ENCODE measurements at places on chromosomes 12 and 14. TPM values are rescaled to one million over a fixed set of nuclear protein-coding genes. Genes with fewer than 3 reads are reported as not detected.

Gene LUM
- not detected for total RNA-seq

Gene PHETA1
- total RNA-seq, result 3.8 TPM

Gene OR4N5
- not detected for total RNA-seq

Gene TAC3
- total RNA-seq, result 0.34 TPM

Gene C14orf93
- 11.4 TPM for total RNA-seq

GRCh38 chr12:54337280-54337842, 12.4 kb downstream of the COPZ1 start:
- DNase-seq, result no peak

DNA sequence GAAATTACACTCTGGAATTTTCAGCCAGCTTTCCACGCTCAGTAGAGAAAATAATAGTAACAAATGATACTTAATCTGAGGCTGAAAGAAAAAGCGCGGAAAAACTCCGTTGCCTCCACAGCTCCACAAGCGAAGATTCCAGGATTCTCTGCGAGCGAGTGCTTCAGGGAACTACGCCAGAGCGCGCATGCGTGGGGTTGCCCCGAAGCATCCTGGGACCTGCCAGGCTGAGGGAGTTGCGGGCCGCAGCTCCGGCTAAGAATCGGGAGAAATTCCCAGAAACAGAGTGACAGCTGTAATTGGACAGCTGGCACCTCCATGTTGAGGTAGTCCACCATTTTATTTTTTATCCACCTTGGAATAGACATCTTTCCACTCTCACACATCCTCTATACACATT, 12.0 kb upstream of the TTC5 start:
- no peak for DNase-seq

DNA sequence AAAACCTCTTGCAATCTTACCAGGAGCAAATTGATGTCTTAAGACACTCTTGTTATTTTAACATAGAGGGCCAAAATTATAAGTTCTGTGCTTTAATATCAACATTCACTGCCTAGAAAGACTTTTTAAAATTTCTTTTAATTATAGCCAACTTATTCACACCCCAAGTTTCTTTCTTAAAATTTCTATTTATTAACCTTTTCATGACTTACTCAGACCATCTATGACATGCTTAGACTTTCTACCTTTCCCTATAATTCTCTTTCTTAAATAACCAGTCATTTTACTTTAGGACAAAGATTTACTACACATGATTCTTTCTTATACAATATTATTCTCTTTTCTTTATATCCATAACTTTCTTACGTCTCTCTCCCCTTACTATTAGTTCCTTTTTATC, 220.4 kb downstream of the NUBPL start:
- DNase-seq, result no peak

DNA sequence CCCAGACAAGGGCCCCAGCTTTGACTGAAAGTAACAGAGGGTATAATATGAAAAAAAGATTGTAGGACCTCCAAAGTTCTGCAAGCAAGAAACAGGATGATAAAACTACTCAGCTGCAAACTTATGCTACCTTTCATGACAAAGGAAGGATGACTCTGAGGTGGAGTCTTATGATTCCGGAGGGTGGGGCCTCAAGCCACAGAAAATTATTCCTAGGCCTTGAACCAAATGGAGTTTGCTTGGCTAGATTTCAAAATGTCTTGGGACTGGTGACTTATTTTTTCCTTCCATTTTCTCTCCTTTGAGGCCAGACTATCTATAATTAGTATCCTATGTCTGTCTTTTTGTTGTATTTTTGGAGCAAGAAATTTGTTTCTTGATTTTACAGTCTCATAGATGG, 336.4 kb downstream of the LRIG3 start:
- DNase-seq, result no peak

- no peak for DNase-seq
These were observed 1.5 kb downstream of the BIN2 start for GRCh38 chr12:51322452-51322851.

GRCh38 chr12:25364529-25365339, 114.0 kb upstream of the KRAS start:
- DNase-seq, result no peak

GRCh38 chr12:78885466-78885865, 20.9 kb downstream of the SYT1 start:
- no peak for DNase-seq

DNA sequence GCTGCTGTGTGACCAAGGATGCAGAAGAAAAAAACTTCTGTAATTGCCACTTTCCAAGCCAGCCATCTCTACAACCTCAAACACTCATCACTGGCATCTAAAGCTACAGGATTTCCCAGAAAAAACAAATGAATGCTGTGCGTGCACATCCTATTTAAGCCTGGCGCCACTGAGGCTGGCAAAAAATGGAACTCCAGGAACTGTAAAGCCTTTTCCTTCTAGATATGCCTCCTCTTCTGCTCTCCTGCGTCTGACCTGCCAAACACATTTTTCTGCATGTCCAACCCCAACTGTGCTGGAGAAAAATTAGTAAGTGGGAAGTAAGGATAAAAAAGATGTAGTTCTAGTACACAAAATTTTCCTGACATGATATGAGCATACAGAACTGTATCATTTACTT, 184.9 kb downstream of the ITPR2 start:
- DNase-seq, result no peak

DNA sequence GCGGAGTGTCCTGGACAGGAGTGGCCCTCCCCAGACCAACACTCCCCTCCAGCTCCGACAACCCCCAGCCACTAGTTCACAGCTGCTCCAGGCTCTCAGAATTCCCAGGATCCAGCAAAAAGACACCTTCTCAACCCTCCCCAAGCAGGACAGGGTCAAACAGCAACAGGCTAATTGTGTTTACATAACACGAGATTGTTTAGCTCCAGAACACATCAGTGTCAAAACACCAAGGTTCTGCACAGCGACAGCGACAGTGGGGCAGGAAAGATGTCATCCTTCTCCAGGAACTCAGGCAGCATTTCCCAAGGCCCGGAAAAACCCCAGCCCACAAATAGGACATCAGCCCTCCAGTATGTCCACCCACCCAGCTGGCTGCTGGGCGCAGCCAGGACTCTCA, 16.5 kb downstream of the ITPK1 start:
- DNase-seq, result no peak

DNA sequence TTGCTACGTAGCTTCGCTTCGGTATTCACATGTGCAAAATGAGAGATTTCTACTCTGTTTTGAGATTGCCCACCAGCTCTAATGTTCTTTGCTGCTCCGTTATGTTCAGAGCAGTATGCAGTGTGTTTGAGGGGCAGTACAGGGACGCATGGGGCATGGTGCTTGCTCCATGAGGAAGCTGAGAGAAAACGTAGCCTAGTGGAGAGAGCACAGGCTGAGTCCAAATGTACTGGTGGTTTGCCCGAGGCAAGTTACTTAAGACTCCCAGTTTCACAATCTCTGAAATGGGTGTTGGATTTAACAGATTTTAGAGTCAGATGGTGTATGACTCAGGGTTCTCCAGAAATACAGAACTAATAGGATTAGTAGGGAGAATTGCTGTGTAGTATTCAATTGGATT, 310.5 kb downstream of the ETNK1 start:
- DNase-seq, result no peak

- no peak for DNase-seq
These were observed 1.2 kb downstream of the SOX5 start for GRCh38 chr12:23948291-23948690.

GRCh38 chr12:5197131-5197530, 153.5 kb downstream of the KCNA5 start:
- DNase-seq, result no peak

DNA sequence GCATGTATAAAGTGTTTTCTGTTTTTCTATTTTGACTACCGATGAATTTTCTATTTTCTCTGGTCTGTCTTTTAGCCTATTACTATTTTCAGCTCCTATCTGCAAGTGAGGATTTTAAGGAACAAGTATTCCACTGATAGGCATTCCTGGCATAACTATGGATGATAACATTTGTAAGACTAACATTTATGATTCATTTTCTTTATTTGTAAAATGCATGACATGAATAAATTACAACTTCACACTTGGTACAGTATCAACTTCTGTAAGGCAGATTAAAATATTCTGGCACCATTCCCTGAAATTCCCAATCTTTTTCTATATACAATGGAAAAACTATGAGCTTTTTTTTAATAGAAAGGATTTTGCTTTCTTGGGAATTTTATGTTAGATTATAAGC, 121.0 kb upstream of the GARIN2 start:
- DNase-seq, result no peak

DNA sequence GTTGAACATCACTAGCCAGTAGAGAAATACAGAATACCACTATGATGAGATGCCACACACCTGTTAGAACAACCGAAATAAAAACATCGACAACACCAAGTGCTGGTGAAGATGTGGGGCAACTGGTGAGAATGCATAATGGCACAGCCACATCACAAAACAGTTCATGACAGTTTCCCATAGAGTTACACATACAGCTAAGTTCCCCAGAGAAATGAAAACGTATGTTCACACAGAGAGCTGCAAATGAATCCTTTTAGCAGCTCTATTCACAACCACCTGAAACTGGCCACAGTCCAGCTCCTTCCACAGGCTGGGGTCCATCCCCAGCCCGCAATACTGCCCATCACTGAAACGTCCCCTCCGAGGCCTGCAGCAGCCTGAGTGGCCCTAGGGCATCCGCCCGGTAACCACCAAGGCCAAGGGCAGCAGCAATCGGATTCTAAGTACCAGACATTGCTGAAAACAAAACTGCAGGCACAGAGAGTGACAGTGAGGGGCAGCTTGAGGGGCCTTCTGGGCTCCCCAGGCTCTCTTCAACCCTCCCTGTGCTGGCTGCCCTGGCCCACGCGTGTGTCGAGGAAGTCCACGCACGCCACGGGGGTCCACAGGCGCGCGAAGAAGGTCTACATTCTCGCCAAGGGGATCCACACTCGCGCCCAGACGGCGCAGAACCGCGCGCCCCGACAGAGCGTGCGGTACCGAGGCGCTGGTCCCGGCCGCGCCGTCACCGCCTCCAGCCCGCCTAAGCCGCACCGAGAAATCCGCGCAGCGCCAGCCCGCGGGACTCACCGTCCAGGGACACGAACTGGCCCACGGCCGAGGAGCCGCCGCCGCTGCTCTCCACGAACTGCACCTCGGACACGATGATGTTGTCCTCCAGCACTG, 903 bp downstream of the BRF1 start:
- DNase-seq, result peak; percentile 46

DNA sequence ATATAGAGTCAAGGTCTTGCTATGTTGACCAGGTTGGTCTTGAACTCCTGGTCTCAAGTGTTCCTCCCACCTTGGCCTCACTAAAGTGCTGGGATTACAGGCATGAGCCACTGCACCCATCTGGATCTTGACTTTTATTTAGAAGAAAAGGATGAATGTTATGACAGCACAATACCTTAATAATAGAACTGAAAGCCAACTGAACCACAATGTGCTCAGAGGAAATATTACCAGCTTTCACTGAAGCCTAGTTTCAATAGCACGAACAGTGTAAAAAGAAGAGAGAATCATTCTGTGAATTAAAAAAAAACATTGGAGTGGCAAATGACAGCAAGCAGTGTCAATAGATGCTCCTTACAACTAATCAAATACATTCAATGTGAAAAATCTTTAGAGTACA, 239.2 kb upstream of the RMST start:
- no peak for DNase-seq

DNA sequence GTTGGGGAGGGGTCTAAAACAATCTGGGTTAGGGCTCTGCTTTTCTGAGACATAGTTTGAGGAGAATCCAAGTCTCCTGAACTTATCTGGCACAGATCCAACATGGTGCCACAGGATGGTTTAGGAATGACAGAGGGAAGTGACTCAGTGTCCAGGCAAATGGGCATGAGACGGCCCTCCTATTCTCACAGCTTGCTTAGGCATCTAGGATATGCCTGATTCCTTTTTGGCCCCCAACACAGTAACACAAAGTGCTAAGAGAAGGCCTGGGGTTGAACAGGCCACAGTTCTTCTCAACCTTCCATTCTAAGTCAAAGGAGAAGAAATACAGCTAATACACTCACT, 117.7 kb downstream of the ZFP36L1 start:
- DNase-seq, result no peak

GRCh38 chr12:92123780-92124688, 21.6 kb downstream of the BTG1 start:
- DNase-seq, result no peak

Measured in activated naive CD8-positive, alpha-beta T cell treated with anti-CD3 and anti-CD28 coated beads, Interleukin-2, amount 10 ng/mL, durations not matched to agents 7 days and 5 days (primary cell).